ENCODE measurements at places on chromosomes 3 and 15.

DNA sequence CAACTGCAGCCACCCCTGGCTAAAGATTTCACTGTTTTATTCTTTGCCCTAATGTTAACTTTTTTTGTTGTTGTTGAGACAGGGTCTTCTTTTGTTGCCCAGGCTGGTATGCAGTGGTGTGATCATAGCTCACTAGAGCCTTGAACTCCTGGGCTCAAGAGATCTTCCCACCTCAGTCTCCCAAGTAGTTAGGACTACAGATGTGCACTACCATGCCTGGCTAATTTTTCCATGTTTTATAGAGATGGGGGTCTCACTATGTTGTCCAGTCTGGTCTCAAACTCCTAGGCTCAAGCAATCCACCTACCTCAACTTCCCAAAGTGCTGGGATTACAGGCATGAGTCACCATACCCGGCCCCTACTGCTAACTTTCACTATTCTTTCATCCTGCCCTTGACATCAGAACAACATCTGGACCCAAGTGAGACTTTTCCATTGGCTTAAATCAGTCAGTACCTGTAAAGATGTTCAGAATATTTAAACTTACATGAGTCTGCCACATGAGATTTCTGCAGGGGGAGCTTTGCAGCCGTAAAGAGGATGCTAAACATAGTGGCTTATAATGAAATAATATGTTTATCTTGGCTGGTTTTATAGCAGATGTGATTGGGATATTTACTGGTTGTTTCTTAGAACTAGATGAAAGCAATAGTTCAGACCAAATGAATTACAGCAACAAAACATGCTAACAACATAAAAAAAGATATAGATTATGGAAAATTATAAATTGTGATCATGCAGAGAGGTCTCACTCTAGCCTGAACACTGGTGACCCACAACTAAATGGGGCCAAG lies 73.6 kb downstream of the HMG20A start:
- DNase-seq = no peak

DNA sequence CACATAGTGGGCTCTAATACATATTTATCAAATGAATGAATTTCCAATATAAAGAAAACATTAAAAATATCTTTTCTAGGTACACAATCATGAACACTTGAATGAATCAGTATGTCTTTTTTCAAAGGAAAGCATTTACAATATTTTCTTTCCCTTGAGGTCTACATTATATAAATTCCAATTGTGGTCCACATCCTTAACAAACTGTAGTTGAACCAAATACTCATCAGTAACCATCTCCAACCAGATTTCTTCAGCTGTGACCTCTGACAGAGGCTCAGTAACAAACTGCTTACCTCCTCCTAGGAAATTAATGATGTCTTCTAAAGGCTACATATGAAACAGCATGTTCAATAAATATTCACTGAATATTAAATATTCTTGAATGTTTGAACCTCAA lies 58.8 kb downstream of the CFAP20DC start:
- DNase-seq = no peak

DNA sequence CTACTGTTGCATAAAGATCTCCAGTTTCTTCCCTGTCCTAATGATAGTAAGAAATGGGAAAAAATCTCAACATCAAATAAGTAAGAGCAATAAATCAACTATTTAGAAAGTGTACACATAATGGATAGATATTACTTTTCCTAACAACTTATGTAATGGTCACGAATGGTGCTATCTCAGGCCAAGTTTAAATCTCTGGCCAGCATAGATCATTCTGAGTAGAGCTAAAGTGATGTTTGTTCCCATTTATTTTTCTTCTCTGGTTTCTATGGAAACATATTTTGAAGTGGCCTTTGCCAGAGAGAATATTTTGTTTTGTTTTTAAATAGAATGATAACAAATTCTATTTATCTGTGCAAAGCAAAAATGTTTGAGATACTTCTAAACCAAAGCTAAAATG lies 249.7 kb upstream of the TTC14 start:
- no peak for DNase-seq

DNA sequence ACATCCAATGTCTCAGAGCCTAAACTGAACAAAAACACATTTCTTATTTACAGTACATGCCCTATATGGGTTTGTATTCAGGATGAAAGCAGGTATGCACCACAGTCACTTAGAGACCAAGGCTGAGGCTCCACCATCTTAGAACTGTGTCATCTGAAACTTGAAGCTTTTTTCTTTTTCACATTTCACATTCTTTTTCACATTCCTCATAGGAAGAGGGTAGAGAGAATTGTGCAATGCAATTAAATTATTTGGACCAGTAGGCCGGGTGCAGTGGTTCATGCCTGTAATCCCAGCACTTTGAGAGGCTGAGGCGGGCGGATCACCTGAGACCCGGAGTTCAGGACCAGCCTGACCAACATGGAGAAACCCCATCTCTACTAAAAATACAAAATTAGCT lies 591.0 kb downstream of the MECOM start:
- DNase-seq = peak; percentile 10

GRCh38 chr15:89998141-89998661 lies 2.9 kb upstream of the ZNF710 start:
- DNase-seq = no peak

DNA sequence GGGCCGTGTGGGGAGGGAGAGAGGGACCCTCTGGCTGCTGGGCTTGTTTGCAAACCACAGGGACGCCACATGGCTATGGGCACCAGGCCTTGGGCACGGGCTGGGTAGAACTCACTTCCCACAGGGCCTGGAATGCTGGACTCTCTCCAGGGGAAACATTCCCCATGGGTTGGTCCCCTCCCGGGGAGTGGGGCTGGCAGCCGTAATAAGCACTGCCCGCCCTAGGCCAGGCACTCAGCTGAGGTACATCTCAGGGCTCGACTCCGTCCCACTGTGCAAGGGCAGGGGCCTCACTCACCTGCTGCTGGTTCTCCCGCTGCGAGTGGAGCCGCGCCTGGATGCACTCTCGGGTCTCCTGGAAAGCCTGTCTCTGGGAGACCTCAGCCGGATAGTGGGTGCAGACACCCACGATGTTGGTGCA lies 96.7 kb downstream of the ADCY5 start:
- no peak for DNase-seq

GRCh38 chr15:74217907-74218885 lies 15.6 kb upstream of the STRA6 start:
- no peak for DNase-seq

DNA sequence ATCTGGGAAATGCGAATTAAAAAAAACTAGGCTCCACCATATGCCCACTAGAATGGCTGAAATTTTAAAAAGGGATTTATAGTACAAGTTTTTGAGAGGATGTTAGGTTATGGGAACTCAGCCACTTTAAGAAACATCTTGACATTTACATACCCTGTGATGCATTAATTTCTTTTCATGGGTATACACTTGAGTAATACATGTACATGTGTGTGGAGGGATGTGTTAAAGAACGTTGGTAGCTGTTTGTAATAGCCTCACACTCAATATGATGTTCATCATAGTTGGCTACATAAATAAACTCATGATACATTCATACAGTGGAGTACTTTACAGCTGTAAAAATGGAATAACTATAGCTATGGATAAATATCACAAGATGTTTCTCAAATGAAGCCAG lies 40.9 kb downstream of the MEF2A start:
- DNase-seq = no peak

DNA sequence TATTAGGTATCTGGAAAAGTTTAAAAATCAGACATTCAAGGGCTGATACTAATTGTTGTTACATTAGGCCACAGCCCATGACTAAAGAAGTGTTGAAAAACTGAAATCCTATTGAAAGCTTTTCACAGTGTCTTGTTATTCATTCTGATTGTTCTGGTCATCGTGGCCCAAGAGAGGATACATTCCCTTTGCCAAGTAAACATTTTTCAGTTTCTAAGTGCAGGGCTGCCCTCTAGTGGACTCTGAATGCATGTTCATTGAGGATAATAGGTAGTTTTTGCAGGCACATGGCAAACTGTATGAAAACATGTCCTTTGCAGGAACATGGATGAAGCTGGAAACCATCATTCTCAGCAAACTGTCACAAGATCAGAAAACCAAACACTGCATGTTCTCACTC lies 181.1 kb downstream of the MYRIP start:
- DNase-seq = peak; percentile 17

DNA sequence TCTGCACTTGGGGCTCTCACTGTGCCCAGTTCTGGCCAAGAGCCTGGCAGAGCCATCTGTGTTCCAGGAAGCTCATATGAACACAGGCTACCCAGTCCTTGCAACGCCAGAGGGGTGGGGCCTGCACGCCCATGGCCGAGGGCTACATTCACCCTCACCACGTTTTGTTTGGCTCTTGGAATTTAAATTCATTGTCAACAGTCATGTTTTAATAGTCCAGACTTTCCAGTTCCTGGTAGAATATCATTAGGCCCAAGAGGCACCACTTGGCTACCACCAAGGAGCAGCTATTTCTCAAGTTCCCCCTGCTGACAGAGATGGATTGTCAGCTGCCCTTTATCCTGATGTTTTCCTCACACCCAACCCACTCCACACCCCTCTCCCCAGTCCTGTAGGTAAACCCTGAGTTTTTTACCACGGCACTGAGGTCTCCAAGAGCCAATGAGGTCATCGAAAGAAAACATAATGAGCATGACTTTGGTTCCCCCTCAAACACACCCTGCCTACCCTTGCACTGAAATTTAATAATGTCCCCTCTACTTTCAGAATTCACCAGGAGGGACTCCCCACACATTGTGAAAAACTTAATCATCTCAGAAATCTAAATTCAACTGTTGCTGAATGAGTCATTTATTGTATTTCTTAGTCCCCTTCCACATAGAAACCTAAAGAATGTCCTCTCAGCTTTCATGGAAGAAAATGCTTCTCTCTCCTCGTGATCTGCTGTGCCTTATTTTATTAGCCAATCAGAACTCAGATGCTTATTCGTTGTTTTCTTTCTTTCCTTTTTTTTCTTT lies 125.1 kb downstream of the SHQ1 start:
- peak; percentile 32 for DNase-seq

DNA sequence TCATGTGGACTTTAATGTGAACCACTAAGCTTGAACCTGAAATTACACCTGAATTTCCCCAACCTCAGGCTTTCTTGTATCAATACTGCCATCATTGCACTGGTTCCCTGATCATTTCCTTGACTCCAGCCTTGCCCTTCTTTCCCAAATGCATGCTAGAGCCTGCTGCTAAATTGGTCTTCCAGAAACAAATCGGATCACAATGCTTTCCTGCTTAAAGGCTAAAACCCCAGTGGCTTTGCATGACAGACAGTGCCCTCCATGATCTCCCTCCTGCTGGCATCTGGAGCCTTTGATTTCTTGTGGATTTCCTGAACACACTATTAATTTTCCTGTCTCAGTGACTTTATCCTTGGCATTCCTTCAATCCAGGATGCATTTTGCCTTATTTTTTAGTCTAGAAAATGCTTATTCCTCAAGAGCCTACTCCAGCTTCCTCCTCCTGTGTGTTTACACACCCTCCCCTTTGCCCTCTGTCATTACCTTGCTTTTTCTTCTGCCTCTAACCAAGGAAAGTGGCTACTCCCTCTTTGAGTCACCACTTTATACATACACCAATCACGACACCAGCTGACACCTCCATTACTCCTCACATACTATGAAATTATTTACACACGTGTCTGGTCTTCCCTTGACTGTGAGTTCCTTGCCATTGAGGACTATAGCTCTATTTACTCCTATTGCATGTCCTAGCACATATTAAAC lies 214.6 kb downstream of the KCNAB1 start:
- DNase-seq = no peak

- no peak for DNase-seq
Measured at GRCh38 chr3:31142139-31142538, 247.7 kb upstream of the GADL1 start.

- DNase-seq = no peak
Measured at GRCh38 chr3:12143949-12144504, 14.7 kb downstream of the TIMP4 start.

- DNase-seq = no peak
Measured at GRCh38 chr3:168220556-168220955, 124.8 kb upstream of the GOLIM4 start.

GRCh38 chr3:71430941-71431552 lies 152.5 kb downstream of the FOXP1 start:
- no peak for DNase-seq

GRCh38 chr3:105528955-105529354 lies 162.2 kb downstream of the ALCAM start:
- DNase-seq = no peak

DNA sequence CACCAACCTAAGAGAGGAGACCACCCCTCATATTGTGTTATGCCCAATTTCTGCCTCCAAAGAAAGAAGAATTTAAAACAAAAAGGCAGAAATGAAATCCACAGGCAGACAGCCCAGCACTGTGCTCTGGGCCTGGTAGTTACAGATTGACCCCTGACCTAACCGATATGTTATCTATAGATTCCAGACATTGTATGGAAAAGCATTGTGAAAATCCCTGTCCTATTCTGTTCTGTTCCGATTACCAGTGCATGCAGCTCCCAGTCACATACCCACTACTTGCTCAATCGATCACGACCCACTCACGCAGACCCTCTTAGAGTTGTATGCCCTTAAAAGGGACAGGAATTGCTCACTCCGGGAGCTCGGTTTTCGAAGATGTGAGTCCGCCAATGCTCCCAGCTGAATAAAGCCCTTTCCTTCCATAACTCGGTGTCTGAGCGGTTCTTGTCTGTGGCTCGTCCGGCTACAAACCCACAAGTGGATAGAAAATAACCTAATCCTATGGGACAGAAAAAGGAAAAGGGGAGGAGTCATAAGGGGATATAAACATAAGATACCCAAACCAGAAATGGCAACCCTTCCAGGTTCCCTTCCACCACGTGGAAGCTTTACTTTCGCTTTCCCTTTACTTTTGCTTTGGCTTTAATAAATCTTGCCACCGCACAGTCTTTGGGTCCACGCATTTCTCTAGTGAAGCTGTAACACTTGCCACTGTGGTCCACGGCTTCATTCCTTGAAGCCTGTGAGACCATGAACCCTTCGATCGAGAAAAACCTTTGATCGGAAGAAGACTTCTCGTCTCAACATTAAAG lies 1.7 kb upstream of the CFAP91 start:
- no peak for DNase-seq

DNA sequence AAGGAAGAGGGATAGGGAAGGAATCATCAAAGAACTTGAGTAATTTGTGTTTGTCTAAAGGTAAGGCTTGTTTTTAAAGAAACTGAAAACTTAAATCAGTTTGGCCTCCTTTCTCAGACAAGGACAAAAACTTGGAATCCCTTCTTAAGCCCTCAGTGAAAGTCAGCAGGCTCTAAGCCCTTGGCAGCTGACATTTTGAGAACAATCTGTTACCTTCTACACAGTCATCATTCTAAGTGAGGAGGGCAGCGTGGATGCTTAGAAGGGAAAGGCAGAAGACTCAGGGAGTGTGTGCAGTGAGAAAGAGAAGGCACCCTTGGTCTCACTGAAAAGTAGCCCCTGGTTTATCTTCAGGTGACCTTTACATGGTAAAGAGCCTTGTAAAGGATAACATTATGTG lies 10.8 kb downstream of the HSPBAP1 start:
- DNase-seq = no peak

- no peak for DNase-seq
Measured at GRCh38 chr3:168973206-168973605, 690.3 kb downstream of the MECOM start.

- no peak for DNase-seq
Measured at GRCh38 chr3:26525013-26525412, 97.6 kb upstream of the LRRC3B start.

- no peak for DNase-seq
Measured at GRCh38 chr3:180066598-180066997, 29.9 kb upstream of the PEX5L start.

All from AG09309 (cell line).